Activated T-cell treated with anti-CD3 and anti-CD28 coated beads, Interleukin-2, amount 50 U/mL, for 4 hours (primary cell): ENCODE measurements at places on chromosomes 1 and 21. TPM values are rescaled to one million over a fixed set of nuclear protein-coding genes. Genes with fewer than 3 reads are reported as not detected.

- no peak for DNase-seq
Observed at GRCh38 chr1:235657269-235657668, 7.7 kb upstream of the GNG4 start.

- no peak for DNase-seq
Observed at GRCh38 chr21:26798856-26799751, 46.1 kb downstream of the ADAMTS1 start.

GRCh38 chr21:44024887-44025353 lies 12.8 kb downstream of the TRAPPC10 start:
- DNase-seq: no peak

Gene TRIM17
- 0.66 TPM for total RNA-seq

DNA sequence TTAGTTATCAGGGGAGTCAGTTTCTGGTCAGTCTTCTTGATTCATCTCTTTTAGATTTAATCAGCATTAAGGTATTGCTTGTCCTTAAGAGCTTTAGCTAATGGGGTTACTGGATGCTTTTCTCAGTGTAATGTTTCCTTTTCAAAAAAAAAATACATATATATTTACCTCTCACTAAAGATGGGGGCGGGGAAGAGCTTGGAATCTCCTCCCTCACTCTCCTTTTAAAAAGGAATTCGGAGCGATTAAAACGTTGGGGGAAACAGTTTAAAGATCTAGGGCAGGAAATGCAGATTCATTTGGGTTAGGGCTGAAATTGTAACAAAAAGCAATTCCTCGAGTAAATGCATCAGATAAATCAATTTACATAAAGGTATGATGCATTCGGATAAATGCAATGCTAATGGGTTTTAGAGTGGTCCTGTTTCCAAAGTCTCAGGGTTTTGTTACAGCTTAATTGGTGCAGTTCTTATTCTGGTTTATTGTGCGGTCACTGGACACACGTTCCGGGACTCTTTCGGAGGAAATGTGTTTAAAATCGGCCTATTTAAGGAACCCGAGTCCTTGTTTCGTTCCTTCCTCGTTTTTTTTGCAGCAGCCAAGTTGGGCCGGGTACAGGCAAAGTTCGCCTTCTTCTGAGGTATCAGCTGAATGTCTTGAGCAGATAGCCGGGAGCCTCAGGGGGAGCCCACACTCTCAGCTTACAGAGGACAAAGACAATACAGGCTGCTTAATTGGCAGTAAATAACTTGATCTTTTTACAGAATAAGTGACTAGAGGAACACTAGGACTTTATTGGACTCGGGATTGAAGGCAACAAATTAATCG lies 1.6 kb downstream of the LMO4 start:
- DNase-seq: no peak

GRCh38 chr1:101264697-101265096 lies 27.9 kb downstream of the S1PR1 start:
- no peak for DNase-seq

DNA sequence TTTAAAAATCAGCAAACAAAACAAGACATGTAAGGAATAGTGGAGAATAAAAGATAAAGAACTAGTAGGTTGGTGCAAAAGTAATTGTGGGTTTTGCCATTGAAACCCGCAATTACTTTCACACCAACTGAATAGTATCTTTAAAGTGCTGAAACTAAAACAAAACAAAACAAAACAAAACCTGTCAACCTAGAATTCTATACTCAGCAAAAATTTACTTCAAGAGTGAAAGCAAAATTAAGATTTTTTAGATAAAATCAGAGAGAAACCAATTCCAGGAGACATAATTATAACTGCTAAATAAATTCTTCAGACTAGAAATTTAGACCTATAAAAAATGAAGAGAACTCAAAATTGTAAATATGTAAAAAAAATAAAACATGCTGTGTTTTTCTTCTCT lies 114.0 kb upstream of the TSPAN2 start:
- DNase-seq: no peak

GRCh38 chr1:18037651-18038050 lies 69.9 kb upstream of the IGSF21 start:
- no peak for DNase-seq

GRCh38 chr1:174982971-174983689 lies 16.6 kb upstream of the CACYBP start:
- peak; percentile 29 for DNase-seq

GRCh38 chr1:69175053-69175452 lies 392.7 kb upstream of the LRRC7 start:
- no peak for DNase-seq

GRCh38 chr1:35883635-35884101 lies 659 bp downstream of the AGO1 start:
- peak; percentile 42 for DNase-seq

Gene GJA9
- total RNA-seq: not detected

Gene SDCCAG8
- total RNA-seq: 11.6 TPM

DNA sequence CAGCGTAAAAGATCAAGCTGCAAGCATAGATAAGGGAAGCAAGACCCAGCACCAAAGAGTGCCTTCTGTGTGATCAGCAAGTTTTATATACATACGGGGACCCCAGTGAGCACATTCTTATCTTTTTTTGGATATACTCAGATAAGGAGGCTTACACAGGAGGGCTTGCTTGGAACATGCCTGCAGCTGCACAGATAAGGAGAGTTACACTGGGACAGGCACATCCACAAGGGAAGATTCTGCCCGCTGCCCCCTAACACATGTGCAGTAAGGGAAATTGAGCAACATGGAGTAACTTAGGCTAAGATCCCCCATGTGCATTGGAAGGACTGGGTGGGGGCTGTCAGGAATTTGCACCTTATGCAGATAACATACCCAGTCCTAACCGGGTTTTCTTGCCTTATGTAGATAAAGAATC lies 1334.8 kb downstream of the MRPL39 start:
- DNase-seq: no peak

DNA sequence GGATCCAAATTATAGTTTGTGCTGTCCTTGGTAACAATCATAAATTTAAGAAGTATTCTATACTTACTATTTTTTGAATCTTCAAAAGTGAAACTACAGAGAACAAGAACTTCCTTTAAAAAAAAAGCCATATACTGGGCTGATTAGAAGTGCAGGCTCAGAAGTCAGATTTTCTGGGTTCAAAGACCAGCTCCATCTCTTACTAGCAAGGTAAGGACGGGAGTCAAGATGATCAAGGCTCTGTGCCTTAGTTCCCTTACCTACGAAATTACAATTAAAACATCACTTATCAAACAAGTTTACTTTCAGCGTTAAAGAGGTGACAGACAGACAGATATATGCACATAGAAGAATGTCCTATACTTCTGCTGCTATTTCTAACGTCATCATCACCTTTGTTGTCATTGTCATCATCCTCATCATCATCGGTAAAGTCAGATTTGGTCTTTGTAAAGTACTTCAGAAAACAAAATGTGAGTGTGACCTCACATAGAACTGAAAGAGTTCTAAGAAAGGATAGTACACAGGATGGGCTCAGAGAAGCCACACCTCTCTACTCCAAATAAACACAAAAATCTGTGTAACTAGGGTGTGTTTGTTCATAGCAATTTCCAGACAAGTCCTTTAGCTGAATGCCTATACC lies 178.7 kb downstream of the VAV3 start:
- DNase-seq: no peak

DNA sequence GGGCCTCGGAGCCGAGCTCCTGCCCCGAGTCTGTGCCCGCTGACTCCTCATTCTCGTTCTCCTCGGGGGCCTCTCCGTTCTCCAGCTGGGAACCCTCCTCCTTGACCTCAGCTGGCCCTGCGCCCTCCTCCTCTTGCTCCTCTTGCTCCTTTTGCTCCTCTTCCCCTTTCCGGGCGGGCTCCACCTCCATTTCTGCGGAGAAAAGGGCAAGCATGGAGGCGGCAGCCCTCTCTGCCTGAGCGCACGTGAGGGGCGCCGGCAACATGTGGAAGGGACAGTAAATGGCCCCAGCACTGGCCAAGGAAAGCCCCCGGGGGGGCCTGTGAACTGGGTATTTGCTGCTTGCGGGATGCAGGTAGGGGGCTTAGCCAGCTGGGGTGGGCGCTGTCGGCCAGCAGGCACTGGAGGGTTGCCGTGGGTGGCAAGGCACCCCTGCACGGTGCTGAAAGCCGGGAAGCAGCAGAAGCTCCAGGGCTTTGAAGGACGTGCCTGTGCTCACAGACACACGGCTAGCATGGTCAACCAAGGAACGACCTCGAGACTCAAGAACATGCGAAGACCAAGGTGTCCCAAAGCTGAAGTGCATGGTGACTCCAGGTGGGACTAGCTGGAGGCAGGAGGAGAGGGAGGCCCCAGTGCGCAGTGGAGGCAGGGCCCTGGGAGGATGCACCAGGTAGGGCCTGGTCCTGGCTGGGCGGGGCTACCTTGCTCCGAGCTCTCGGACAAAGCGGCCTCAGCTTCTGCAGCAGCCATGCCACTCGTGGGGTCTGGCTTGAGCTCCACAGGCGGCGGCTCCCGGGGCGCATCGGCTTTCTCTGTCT lies 30.7 kb downstream of the ZBTB17 start:
- DNase-seq: no peak

DNA sequence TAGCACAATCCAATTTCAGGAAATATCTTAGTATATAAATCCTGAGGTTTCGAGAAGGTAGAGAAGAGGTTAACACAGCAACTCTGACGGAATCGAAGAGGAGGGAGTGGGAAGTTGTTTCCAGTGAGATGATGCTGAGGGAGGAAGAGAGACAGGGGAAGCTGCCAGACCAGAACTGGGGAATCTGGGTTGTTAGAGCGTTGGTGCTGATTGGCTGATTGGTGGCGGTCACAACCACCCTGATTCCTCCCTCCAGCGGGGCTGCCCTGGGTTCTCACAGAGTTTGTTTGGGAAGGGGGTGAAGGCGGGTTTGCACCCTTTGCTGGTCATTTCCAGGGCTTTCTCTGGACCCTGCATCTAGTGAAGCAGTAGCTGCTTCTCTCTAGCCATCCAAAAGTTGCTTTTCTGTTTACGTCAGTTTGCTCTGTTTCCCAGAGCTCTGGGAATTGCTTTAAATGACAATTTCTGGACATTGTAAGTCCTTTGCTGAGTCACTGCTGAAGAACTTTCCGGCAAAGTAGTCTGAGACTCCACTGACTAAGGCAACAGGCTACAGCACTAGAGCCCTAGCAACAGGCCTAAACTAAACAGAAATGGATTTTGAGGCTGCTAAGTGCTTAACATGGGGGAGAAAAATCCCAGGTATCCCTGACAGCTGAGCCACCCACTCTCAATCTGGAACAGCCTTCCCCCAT lies 90.1 kb downstream of the TENT5C start:
- DNase-seq: no peak

DNA sequence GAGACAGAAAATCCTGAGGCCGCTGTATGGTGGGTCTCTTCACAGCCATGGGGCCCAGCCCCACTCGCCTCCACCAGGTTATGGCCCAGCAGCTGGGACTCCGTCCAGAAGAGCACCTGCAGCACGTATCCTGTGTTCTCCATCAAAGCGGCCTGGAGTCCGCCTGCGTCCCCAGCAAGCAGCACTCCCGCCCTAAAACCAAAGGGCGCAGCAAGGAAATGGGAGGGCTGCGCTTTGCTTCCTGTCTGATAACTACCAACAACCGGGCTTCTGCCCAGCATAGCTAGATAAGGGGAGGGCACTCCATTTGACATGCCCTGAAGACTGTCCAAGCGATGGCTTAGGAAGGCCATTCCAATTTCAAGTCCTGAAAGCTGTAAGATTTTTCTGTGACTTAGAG lies 119.9 kb downstream of the KCNJ15 start:
- DNase-seq: no peak

Gene FAM163A
- not detected for total RNA-seq

GRCh38 chr1:29502911-29503840 lies 266.9 kb downstream of the PTPRU start:
- DNase-seq: no peak

GRCh38 chr1:170203693-170204092 lies 57.9 kb downstream of the NTMT2 start:
- DNase-seq: no peak

DNA sequence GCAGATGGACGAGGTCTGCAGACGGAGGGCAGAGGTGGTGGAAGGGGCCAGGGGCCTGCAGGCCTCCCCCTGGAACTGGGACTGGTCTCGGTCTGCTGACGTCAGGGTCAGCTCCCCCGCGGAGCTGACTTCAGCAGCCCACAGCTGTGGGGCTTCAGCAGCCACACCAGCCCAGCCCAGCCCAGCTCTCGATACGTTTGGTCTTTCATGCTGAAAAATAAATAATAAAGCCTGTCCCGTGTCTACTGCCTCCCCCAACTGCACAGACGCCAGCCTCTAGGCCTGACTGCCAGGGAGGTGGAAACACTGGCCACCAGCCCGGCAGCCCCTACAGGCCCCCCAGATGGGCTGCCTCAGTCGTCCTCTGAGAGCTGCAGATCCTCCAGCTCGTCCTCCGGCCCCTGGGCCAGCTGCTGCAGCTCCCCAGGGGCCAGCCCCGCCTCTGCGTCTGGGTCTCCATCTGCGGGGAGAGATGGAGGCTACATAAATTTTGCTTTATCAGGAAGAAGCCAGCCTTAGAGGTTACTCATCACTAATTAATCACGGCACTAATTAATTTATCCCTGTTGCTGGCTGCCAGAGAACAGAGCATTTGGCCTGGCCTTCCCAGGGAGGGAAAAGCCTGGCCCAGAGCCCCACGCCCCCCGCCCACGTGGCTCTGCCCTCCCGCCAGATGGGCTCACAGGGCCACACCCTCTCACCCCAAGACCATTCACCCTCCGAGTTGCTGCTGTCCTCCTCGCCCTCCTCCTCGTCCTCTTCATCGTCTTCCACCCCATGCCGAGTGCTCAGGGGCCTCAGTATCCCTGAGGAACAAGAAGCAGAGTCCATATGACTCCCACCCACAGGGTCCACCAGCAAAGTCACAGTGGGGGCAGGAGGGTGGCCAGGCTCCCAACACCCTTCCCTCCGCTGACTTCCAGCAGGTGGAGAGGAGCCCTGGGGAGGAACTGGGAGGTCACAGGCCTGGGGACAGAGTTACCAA lies 14.4 kb downstream of the NOC2L start:
- DNase-seq: no peak

Gene TNFRSF9
- 113 TPM for total RNA-seq

Gene TSHB
- not detected for total RNA-seq

DNA sequence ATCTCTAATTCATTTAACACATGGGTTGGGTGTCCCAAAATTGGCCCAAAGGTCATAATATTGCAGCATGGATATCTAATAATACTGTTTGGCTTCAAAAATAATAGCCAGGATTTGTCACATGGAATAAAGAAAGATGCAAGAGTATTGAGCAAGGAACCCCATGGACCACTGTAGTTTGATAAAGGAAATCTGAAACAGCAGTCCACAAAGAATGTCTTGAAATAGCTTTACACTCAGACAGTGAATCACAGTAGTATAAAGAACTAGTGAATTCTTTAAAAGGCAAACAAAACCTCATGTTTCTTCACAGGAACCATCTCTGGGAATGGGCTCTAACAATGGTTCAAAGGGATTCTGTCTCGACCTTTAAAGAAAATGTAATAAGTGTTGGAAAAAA lies 576.1 kb upstream of the ZRANB2 start:
- no peak for DNase-seq

Gene GFI1
- 136 TPM for total RNA-seq

GRCh38 chr1:89624314-89624713 lies 8.6 kb upstream of the LRRC8C start:
- DNase-seq: no peak

Gene FCGR3A
- total RNA-seq: 0.40 TPM

GRCh38 chr1:88472714-88473113 lies 211.4 kb upstream of the PKN2 start:
- DNase-seq: no peak

Gene RPF1
- total RNA-seq: 96.1 TPM

Gene FCRL2
- total RNA-seq: not detected

Gene STPG1
- 3.2 TPM for total RNA-seq

Gene TRMT1L
- total RNA-seq: 15.3 TPM

Gene RGSL1
- total RNA-seq: not detected
